LHCN-M2 (cell line): ENCODE measurements at places on chromosomes 4 and X. TPM values are rescaled to one million over a fixed set of nuclear protein-coding genes. Genes with fewer than 3 reads are reported as not detected.
A peak's percentile ranks its signal among the peaks of the same experiment; 100 is the strongest.

Gene CLDN22
- not detected in 2 replicates for total RNA-seq

Gene ZDHHC15
- 2.8 and 3.6 TPM in 2 replicates for total RNA-seq

Gene UCHL1
- 222 and 281 TPM in 2 replicates for total RNA-seq

Gene NLRP2B
- not detected in 2 replicates for total RNA-seq

GRCh38 chrX:143800150-143800549 lies 79.6 kb upstream of the SPANXN2 start:
- DNase-seq: no peak

DNA sequence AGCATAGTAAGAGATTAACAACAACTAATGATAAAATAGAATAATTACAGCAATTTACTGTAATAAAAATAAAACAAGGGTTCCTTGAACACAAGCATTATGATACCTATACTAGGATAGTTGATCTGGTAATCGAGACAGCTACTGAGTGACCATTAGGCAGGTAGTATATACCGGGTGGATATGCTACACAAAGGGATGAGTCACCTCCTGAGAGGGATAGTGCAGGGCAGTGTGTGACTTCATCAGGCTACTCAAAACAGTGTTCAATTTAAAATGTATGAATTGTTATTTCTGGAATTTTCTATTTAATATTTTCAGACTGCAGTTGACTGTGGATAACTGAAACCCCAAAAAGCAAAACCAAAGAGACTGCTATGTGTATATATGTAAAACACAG lies 9.7 kb upstream of the ANTXR2 start:
- no peak for DNase-seq

DNA sequence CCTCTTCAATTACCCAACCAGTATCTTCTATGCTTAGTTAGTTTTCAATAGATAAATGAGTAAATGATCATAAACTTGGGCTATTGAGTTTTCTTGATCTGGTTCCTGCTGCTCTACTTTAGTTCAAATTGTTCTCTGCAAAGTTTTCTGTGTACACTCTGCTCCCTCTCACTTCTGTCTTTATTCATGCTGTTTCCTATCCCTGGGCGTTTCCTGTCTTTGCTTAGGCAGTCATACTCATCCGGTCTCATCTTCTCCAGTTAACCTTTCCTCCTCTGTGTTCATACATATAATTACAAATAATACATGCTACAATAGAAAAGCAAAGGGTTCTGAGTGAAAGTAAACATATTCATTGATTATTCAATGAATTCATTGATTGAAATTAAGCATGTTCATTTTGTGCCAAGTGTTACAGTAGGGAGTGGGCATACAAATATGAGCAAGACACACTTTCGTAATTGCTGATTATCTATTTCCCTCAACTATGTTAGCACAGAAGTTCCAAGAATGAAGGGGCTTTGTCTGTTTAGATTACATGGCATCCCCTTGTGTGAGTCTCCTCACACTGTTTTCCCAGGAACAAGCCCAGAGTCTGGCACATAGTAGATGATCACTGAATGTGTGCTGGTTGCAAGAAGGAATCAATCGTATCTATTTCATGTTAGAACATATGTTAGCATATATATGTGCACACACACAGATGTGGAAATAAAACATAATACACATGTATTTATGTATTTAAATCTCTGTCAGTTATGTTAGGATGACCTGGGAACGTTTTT lies 1.1 kb downstream of the RAB39B start:
- no peak for DNase-seq

- DNase-seq: no peak
Observed at GRCh38 chrX:115400960-115401359, 111.4 kb downstream of the LUZP4 start.

GRCh38 chr4:74410272-74410671 lies 34.7 kb upstream of the AREG start:
- DNase-seq: peak; percentile 28

- DNase-seq: no peak
Observed at GRCh38 chrX:144732588-144732987, 514.7 kb upstream of the SPANXN1 start.

GRCh38 chr4:162871990-162872389 lies 294.7 kb downstream of the NAF1 start:
- no peak for DNase-seq

GRCh38 chr4:953574-953915 lies 19.8 kb downstream of the DGKQ start:
- no peak for DNase-seq

DNA sequence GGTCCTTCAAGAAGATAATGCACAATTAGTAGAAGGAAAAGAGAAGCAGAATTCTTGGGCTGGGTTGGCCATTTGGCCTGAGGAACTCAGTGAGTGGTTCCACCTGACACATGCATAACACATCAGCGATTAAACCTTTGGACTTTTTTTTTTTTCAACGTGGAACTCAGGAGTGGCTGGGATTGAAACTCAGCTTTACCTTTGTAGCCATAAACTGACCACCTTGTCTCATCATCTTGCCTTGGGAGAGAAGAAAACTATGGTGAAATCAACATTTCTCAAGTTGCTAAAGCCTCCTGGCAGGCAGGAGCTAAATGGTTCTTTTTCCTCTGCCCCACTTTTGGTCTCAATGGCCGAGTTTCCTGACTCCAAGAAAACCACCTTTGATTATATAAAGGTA lies 16.3 kb downstream of the PTTG2 start:
- no peak for DNase-seq

DNA sequence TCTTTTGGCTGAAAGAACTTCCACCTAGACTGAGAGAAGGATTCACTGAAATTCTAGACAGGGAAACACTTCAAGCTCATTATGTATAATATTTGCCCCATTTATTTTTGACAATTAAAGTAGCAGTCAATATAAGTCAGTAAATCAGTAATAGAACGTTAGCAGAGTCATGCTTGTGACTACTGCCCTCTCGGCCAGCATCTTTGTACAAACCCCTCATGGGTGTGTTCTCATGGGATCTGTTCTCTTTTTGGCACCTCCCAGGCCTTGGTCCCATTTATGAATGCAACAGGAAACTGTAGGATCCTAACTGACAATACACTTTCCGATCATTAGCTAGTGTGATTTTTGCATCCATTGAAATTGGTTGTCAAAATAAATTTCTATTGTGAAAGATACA lies 2.9 kb downstream of the MSL3 start:
- no peak for DNase-seq

DNA sequence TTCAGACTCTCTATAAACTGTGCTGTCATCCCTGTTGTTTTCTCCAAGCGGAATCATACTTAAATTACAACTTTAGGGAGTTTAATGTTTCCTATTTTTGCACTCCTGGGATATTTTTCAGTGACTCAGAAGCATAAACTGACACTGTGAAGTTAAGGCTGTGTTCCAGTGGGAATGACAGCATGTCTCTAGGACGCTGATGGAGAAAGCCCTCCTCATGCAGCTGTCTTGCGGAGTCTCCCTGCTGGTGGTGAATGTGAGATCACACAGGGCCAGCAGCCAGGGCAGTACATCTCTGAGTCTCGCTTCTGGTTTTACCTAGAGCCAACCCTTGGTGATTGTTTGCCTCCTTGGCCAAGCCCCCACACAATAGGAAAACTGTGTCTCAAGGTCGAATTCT lies 53.3 kb downstream of the NFKB1 start:
- DNase-seq: peak; percentile 97

- no peak for DNase-seq
Observed at GRCh38 chrX:31201503-31201902, 129.7 kb upstream of the FTHL17 start.
